NCI-H1092 treated with DMSO at 0.1 percent for 48 hours (cell line): ENCODE measurements at places on chromosomes 2 and 18.

GRCh38 chr2:10000541-10000940 lies 42.8 kb upstream of the KLF11 start:
- no peak for DNase-seq

- no peak for DNase-seq
Observed at GRCh38 chr2:178485356-178485755, 5.1 kb downstream of the PLEKHA3 start.

DNA sequence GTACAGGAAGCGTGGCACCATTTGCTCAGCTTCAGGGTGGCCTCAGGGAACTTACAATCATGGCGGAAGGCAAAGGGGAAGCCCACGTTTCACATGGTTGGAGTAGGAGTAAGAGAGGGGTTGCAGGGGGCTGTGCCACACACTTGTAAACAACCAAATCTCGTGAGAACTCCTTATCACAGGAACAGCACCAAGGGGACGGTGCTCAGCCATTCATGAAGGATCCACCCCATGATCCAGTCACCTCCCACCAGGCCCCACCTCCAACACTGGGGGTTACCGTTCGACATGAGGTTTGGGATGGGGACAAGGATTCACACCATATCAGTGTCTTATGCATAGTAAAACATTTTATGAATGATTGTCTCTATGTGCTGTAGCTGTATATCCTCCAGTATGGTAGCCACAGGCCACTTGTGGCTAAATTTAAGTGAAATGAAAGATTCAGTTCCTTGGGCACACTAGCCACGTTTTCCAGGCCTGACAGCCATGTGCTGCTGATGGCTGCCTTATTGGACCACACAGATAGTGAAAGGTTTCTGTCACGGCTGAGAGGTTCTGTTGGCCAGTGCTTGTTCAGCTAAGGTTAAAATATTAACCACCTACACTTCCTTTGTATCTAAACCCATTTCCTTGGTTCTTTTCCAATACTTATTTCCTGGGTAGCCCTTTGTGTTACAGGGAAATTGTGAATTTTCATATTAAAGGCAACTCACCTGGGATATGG lies 77.3 kb downstream of the AGAP1 start:
- DNase-seq, result no peak

GRCh38 chr2:69046221-69046662 lies 33.3 kb downstream of the ANTXR1 start:
- DNase-seq, result no peak

DNA sequence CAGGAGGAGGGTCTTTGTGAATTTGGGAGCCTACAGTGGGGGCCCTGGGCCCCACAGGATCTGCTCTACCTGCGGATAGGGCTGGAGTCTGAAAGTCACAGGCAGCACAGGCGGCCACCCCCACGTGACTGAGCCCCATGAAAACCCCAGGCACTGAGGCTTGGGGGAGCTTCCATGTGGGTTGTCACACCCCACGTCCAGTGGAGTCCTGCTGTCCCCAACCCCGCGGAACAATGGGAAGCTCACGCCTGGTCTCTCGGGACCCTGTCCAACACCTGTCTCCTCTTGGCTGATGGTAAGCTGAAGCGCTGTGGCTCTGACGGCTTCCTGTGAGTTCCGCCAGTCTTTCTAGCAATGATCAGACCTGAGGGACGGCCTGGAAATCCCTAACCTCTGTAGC lies 85.8 kb downstream of the PTGR3 start:
- peak; percentile 16 for DNase-seq

DNA sequence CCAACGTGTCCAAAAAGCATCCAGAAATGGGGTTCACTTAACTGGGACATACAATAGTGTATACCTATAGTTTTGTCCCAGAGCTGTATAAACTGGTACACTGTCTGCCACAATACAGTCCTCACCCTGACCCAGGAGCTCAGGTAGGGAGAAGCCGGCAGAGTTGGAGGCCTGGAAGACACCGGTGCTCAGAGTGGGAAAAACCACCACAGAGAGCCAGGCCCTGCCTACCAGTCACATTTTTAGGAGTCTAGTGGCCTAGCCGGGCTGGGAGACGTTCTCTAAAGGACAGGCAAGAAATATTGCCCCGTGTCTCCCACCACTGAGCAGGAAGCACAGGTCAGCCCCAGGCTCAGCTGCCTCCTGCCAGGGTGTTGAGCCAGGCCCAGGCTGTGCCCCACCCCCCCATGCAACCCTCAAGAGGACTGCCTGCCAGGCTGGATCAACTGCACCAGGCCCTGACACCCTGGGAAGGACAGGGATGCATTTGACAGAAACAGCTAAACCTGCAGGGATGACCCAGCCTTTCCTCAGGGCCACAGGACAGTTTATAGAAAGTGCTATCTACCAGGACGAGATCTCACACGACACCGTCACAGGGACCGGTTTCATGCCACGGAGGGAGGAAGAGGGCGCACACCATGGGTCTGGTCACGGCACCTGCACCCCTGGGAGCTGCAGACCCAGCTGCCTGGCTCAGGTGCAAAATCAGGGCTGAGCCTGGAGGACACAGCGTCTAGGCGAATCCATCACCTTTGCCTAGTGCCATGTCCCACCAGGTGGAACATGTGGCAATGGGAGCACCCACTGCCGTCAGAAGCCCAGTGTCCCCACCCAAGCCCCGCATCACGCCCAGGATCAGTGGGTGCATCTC lies 89.9 kb downstream of the TMEM18 start:
- no peak for DNase-seq

- DNase-seq, result no peak
Observed at GRCh38 chr2:238381341-238382115, 45.2 kb upstream of the ASB1 start.

- no peak for DNase-seq
Observed at GRCh38 chr18:28267878-28268625, 91.1 kb upstream of the CDH2 start.

- no peak for DNase-seq
Observed at GRCh38 chr2:62231541-62231940, 35.6 kb downstream of the B3GNT2 start.

DNA sequence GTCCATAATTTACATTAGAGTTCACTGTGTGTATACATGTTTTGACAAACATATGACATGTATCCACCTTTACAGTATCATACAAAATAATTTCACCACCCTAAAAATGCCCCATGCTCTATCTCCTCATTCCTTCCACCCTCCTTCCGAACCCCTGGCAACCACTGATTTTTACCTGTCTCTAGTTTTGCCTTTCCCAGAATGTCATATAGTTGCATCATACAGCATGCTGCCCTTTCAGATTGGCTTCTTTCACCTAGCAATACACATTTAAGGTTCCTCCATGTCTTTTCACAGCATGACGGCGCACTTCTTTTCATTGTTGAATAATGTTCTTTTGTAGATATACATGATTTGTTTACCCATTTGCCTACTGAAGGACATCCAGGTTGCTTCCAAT lies 10.4 kb downstream of the LRPPRC start:
- no peak for DNase-seq

DNA sequence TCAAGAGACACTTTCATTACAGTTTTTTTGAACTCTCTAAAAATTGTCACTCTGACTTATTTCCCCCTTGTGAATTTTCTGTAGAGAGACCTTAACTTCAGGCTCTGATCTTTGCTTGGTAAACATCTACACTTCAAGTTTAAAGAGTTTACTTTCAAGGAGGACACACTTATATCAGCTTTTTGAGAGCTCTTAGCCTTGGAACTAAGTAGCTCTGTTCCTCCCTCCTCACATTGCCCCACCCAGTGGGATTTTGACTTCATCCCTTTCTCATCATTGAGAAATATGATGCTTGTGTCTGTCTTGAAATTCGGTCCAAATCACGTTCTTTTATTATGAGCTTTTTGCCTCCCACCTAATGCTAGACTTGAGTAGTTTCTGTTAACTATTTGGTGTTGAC lies 433.4 kb upstream of the MEIS1 start:
- no peak for DNase-seq

GRCh38 chr18:765764-766549 lies 46.1 kb downstream of the YES1 start:
- no peak for DNase-seq

- no peak for DNase-seq
Observed at GRCh38 chr2:50719837-50720696, 311.9 kb downstream of the NRXN1 start.

- DNase-seq, result no peak
Observed at GRCh38 chr2:190763901-190764514, 115.1 kb downstream of the NAB1 start.
